ENCODE measurements at places on chromosomes 6 and 20. TPM values are rescaled to one million over a fixed set of nuclear protein-coding genes. Genes with fewer than 3 reads are reported as not detected.

Gene THEMIS
- not detected for total RNA-seq

Gene SH3BGRL2
- total RNA-seq, result 0.22 TPM

Gene RFX6
- total RNA-seq, result not detected

Gene PRSS35
- 0.44 TPM for total RNA-seq

Gene SLC4A11
- 2.2 TPM for total RNA-seq

Gene DDRGK1
- 25.2 TPM for total RNA-seq

Gene EEF1A2
- 1.3 TPM for total RNA-seq

Gene ZBP1
- not detected for total RNA-seq

Gene AMD1
- total RNA-seq, result 66.7 TPM

Gene HLA-DRA
- 0.72 TPM for total RNA-seq

Gene ROS1
- total RNA-seq, result under 0.01 TPM

Gene LAMA2
- 193 TPM for total RNA-seq

Gene FLRT3
- 4.4 TPM for total RNA-seq

Gene ATXN1
- total RNA-seq, result 37.4 TPM

Gene RHAG
- not detected for total RNA-seq

Gene FAM162B
- total RNA-seq, result not detected

Gene MAP7
- 1.1 TPM for total RNA-seq

Gene MAK
- total RNA-seq, result not detected

Gene SCUBE3
- 0.22 TPM for total RNA-seq

Gene SLC17A9
- total RNA-seq, result 40.4 TPM

Gene ABHD16B
- total RNA-seq, result not detected

Gene LY6G6F
- not detected for total RNA-seq

Gene KIF13A
- 35.7 TPM for total RNA-seq

Gene TTK
- total RNA-seq, result 54.8 TPM

Gene OXT
- not detected for total RNA-seq

Gene GCM1
- not detected for total RNA-seq

Gene HLA-DRB5
- total RNA-seq, result not detected

Gene RIMS1
- total RNA-seq, result not detected

Gene SPTLC3
- 2.4 TPM for total RNA-seq

Gene CCN6
- not detected for total RNA-seq

Gene DEF6
- 0.22 TPM for total RNA-seq

Gene CBLN4
- not detected for total RNA-seq

Gene PRL
- not detected for total RNA-seq

All from placental pericyte (primary cell).